B cell (primary cell): ENCODE measurements at places on chromosomes 3 and 15.

DNA sequence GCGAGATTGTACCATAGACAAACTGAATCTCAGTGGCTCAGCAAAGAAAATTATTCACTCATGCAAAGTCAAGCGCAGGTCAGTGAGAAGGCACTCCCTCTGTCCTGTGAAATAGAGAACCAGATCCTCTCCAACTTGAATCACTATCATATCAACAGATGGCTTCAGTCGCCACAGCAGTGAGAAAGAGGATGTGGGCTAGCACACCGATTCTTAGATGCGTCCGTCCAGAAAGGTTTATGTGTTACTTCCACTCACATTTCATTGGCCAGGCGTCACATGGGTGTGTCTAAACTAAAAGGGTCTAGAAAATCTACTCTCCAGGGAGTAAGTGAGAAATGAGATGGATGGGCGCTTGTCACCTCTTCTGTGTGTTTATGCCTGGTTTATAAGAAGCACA, 141.6 kb upstream of the KBTBD8 start:
- DNase-seq: peak; percentile 24
- no peak overlapping the region for H3K27ac ChIP-seq
- no peaks in the 10 kb centered on the region for H3K4me1 ChIP-seq

DNA sequence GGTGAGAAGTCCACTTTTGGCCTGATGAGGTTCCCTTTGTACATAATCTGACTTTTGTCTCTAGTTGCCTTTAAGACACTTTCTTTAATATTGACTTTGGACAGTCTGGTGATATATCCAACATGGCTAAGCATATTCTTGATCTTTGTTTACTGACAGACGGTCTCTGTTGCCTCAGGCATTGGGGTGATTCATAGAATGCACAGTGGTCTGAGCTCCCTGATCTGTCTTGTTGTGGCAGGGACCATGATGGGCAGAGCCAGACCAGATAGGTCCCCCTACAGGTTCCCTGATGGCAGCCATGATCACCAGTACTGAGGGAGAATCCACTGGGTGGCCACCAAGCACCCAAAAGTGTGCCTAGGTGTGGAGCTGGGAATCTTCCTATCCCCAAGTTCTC, 678.1 kb downstream of the MCTP2 start:
- no peak overlapping the region for H3K4me3 ChIP-seq
- no peaks in the 10 kb centered on the region for H3K27me3 ChIP-seq
- no peaks in the 10 kb centered on the region for H3K4me1 ChIP-seq
- H3K27ac ChIP-seq: no peak overlapping the region

DNA sequence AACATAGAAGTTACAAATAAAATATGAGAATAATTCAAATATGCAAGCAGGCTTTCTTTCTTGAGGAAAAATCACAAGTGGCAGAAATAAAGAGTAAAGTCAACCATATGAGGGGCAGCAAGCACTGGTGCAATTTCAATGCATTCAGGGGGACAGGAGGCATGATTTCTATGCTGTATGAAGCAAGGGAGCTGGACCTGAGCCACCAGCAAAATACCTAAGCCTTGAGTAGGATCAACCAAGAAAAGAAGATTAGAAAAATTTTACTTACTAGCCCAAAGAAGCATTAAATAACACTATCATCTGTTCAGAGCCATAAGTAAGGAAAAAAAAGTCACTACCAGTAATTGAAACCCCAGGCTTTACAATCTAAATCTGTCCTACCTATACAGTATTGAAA, 6.3 kb downstream of the ADGRG7 start:
- H3K36me3 ChIP-seq: no peaks in the 10 kb centered on the region
- no peak overlapping the region for H3K27ac ChIP-seq
- no peaks in the 10 kb centered on the region for H3K4me1 ChIP-seq
- no peak for DNase-seq

- no peaks in the 10 kb centered on the region for H3K4me1 ChIP-seq
- H3K27me3 ChIP-seq: no peaks in the 10 kb centered on the region
- no peak overlapping the region for H3K27ac ChIP-seq
- no peak for DNase-seq
Observed at GRCh38 chr3:183022936-183023516, 42.7 kb upstream of the DCUN1D1 start.

DNA sequence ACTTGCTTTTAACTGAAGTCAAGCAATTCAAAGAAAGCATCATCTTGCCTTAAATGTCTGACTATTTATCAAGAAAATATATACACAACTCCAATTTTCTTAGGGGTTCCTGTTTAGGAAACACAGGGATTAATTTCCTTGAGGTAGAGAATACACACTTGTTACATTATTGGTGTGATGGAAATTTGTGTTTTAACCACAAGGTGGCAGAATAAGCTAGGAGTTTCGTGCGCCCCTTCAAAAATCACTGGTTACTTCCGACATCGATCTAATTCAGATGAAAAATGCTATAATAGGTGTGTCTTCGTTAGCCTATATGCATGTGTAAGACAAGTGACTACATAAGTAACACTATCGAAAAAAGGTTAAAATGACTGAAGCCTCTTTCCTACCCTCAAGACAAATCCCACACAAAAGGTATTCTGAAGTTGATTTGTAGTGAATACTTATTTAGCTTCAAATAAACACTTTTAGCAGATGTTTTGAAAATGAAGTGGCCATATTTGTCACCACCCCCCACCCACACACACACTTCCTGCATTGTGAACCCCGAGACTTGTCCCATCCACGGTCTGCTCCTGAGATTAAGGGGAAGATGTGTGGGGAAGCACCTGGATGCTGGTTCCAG, 246.5 kb downstream of the ROBO1 start:
- H3K27me3 ChIP-seq: no peaks in the 10 kb centered on the region
- H3K4me3 ChIP-seq: no peak overlapping the region

GRCh38 chr15:94348084-94348483, 116.7 kb downstream of the MCTP2 start:
- H3K36me3 ChIP-seq: peaks cover 38% of the 10 kb centered on the region
- H3K4me3 ChIP-seq: no peak overlapping the region
- DNase-seq: no peak
- no peaks in the 10 kb centered on the region for H3K27me3 ChIP-seq
- H3K4me1 ChIP-seq: no peaks in the 10 kb centered on the region
- H3K27ac ChIP-seq: no peak overlapping the region

- no peaks in the 10 kb centered on the region for H3K36me3 ChIP-seq
- H3K4me1 ChIP-seq: no peaks in the 10 kb centered on the region
Observed at GRCh38 chr3:71803248-71803647, 18.3 kb upstream of the PROK2 start.

GRCh38 chr3:155727836-155728235, 17.0 kb downstream of the PLCH1 start:
- no peak overlapping the region for H3K4me3 ChIP-seq
- H3K27ac ChIP-seq: no peak overlapping the region
- no peaks in the 10 kb centered on the region for H3K36me3 ChIP-seq
- no peak for DNase-seq
- no peaks in the 10 kb centered on the region for H3K4me1 ChIP-seq

GRCh38 chr15:35693286-35693685, 147.3 kb upstream of the DPH6 start:
- H3K27ac ChIP-seq: no peak overlapping the region
- no peaks in the 10 kb centered on the region for H3K36me3 ChIP-seq
- H3K27me3 ChIP-seq: no peaks in the 10 kb centered on the region
- H3K4me1 ChIP-seq: no peaks in the 10 kb centered on the region
- no peak overlapping the region for H3K4me3 ChIP-seq

DNA sequence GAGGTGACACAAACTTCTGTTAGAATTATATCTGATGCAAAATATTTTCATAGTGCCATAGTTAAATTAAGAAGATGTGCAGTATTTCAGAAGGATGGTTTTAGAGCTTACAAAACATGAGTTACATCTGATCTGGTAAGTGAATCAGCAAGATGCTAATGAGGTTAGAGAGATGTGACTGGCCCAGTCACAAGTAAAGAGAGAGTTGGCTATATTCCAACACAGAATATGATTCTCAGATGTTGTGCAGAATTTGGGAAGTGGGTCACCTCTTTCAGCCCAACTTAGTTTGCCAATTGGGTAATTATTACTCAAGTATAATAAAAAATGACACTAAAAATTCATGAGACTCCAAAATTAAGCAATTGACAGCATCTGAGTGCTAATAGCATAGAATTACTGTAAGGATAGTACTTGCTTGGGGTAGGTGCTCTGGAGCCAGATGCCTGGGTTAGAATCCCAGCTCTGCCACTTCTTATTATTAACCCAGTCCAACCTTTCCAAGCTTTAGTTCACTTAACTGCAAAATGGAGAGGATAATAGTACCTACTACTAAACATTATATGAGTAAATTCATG, 30.8 kb downstream of the P2RY1 start:
- H3K27me3 ChIP-seq: no peaks in the 10 kb centered on the region
- no peaks in the 10 kb centered on the region for H3K4me1 ChIP-seq
- no peak for DNase-seq
- H3K27ac ChIP-seq: no peak overlapping the region
- no peaks in the 10 kb centered on the region for H3K36me3 ChIP-seq

GRCh38 chr15:94164202-94164807, 67.1 kb upstream of the MCTP2 start:
- no peak overlapping the region for H3K4me3 ChIP-seq
- no peak overlapping the region for H3K27ac ChIP-seq
- H3K36me3 ChIP-seq: no peaks in the 10 kb centered on the region
- peak; percentile 74 for DNase-seq
- no peaks in the 10 kb centered on the region for H3K4me1 ChIP-seq

DNA sequence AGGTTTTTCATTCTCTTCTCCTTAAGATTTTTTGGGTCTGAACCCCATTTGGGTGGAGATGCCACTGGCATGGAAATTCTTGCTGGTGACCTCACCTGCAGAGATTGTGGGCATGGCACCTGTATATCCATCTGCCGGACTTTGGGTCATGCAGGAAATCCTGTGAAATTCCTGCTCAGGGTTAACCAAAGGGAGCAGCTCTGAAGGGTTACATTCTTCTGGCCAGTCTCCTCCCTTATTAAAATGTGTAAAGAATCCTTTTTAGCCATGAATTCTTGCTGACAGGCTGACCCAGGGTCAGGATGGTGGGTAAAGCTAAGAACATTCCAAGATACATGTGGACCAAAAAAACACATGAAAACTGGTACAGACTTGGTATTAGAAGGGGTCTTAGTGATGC, 27.4 kb downstream of the ARHGEF26 start:
- H3K27me3 ChIP-seq: no peaks in the 10 kb centered on the region
- H3K36me3 ChIP-seq: no peaks in the 10 kb centered on the region
- H3K4me1 ChIP-seq: no peaks in the 10 kb centered on the region
- no peak overlapping the region for H3K27ac ChIP-seq
- no peak for DNase-seq

DNA sequence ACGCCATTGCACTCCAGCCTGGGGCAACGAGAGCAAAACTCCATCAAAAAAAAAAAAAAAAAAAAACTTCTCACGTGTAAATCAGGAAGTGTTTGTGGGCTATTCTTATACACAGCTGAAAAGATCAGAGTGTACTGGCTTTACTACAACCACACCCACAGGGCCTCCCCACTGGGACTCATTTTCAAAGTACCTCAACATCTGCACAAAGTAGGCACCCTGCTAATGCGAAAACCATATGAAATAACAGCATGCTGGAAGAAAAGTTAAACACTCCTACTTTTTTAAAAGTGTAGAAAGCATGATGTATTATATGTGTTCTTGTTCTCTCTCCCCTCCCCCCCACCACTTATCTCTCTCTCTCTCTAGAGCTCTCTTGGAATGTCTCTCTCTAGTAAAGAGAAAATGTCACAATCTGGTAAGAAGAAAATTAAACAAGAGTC, 11.1 kb downstream of the UACA start:
- no peaks in the 10 kb centered on the region for H3K36me3 ChIP-seq
- no peaks in the 10 kb centered on the region for H3K27me3 ChIP-seq
- DNase-seq: no peak

DNA sequence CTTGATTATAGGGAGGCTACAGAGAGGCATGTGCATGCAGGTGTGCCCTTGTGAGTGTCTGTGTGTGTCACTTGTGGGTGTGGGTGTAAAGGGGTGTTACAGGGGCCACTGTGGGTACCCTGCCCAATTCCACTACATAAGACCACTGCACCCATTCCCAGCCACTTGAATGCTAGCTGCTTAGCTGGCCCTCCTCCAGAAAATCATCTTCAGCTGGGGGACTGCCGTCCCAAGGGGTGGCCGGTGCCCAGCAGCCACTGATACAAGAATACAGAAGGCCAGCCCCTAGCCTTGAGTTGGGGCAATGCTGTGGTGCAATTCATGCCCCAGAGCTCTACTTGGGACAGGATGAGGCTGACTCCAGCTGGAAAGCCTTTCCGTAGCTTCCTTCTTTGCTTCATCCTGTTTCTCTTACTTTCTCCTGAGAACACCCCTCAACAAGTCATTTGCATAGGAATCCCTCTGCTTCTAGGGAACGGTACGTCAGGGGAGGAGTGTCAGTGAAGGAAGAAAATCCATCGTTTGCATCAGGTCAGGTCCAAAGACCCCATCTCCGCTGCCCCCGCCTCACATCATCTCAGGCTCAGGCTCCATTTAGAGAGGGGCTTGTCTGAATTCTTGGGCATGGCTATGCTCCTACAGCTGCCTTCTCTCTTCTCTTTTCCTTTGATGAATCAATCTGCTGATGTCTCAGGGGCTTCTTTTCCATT, 72.0 kb downstream of the SCN5A start:
- no peak overlapping the region for H3K27ac ChIP-seq
- no peak for DNase-seq
- H3K36me3 ChIP-seq: no peaks in the 10 kb centered on the region

GRCh38 chr3:134457376-134458074, 28.3 kb downstream of the ANAPC13 start:
- H3K27ac ChIP-seq: no peak overlapping the region
- H3K4me3 ChIP-seq: no peak overlapping the region
- DNase-seq: no peak
- no peaks in the 10 kb centered on the region for H3K4me1 ChIP-seq
- H3K27me3 ChIP-seq: peaks cover 3% of the 10 kb centered on the region
- H3K36me3 ChIP-seq: no peaks in the 10 kb centered on the region

- no peak overlapping the region for H3K27ac ChIP-seq
- no peaks in the 10 kb centered on the region for H3K36me3 ChIP-seq
- DNase-seq: no peak
- no peaks in the 10 kb centered on the region for H3K4me1 ChIP-seq
- no peaks in the 10 kb centered on the region for H3K27me3 ChIP-seq
Observed at GRCh38 chr3:16687221-16687620, 82.0 kb upstream of the DAZL start.

- H3K36me3 ChIP-seq: no peaks in the 10 kb centered on the region
- no peak overlapping the region for H3K4me3 ChIP-seq
- DNase-seq: no peak
- H3K27ac ChIP-seq: no peak overlapping the region
Observed at GRCh38 chr15:60912984-60913697, 316.0 kb downstream of the RORA start.

- DNase-seq: no peak
- no peak overlapping the region for H3K4me3 ChIP-seq
- H3K27ac ChIP-seq: no peak overlapping the region
- H3K27me3 ChIP-seq: no peaks in the 10 kb centered on the region
- H3K36me3 ChIP-seq: no peaks in the 10 kb centered on the region
Observed at GRCh38 chr15:61318802-61319525, 89.9 kb upstream of the RORA start.
